ENCODE measurements at places on chromosomes 5 and 9.

DNA sequence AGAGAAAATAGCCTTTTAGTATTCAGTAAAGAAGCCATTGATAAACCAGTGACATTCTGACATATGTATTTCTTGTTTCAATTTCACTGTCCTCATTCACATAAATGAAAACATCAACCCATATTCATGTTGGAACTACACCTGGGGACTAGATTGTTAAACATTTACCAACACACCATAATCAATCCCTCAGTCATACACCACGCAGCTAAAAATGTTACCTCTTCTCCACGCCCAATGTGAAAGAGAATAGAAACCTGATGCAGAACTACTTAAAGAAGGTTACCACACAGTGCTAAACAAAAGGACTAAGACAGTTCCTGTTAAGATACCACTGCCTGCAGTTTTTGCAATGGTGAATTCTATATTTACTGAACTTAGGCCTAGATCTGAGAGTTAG lies 518.9 kb downstream of the PRELID2 start:
- DNase-seq: no peak
- H3K36me3 ChIP-seq: no peaks in the 10 kb centered on the region
- H3K27me3 ChIP-seq: no peaks in the 10 kb centered on the region

DNA sequence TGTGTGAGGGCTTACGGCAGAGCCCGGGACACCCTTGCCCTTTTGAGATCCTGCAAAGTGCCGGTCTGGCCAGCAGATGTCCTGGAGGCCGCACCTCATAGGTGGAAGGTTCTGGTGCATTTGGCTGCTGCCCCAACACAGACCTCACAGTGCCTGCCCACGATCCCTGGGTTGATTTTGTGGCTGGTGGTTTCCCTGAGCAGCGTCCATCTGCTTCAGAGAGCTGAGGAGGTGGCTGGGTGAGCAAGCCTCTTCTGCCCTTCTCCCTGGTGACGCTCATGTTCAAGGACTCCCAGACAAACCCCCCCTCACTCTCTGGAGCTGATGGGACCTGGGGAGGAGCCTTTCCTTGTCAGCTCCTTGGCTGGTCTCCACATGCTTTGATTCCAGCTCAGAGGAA lies 18.9 kb downstream of the BNIP1 start:
- DNase-seq: no peak
- peaks cover 37% of the 10 kb centered on the region for H3K36me3 ChIP-seq
- H3K27me3 ChIP-seq: peaks cover 2% of the 10 kb centered on the region
- H3K27ac ChIP-seq: no peak overlapping the region
- 0 out of 2 replicates have a peak, but pooled peaks cover 7% of the 10 kb centered on the region for H3K4me1 ChIP-seq
- H3K4me3 ChIP-seq: no peak overlapping the region

GRCh38 chr9:129869585-129870501 lies 34.6 kb downstream of the USP20 start:
- H3K36me3 ChIP-seq: no peaks in the 10 kb centered on the region
- H3K4me3 ChIP-seq: no peak overlapping the region
- no peaks in the 10 kb centered on the region for H3K27me3 ChIP-seq
- no peak overlapping the region for H3K27ac ChIP-seq

DNA sequence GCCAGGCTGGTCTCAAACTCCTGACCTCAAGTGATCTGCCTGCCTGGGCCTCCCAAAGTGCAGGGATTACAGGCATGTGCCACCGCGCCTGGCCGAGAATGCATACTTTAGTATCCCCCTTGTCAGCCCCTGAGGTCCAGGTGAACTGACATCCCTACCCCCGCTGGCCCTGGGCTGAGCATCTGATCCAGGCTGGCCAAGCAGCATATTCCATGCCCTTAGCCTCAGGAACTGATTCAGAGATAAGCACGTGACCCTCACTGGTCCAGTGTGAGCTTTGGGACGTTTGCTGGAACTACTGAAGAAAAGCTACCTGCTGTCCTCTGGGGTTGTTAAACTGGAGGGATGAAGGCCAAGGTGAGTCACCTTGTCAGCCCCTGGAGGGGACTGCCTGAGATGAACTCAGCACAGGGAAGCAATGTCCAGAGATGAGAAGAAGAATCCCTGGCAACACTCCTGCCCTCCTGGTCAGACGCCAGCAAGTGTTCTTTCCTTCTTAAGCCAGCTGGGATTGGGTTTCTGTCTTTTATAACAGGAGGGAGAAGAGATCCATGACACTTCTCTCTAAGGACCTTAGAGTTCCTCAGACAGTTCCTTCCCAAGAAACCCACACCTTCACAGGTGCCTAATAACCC lies 59.1 kb upstream of the FBXW11 start:
- H3K27me3 ChIP-seq: no peaks in the 10 kb centered on the region
- H3K27ac ChIP-seq: no peak overlapping the region
- no peaks in the 10 kb centered on the region for H3K36me3 ChIP-seq
- no peak for DNase-seq
- H3K4me3 ChIP-seq: no peak overlapping the region

- H3K4me1 ChIP-seq: peaks cover 11% of the 10 kb centered on the region
- no peak for DNase-seq
- H3K27ac ChIP-seq: no peak overlapping the region
- peaks cover 68% of the 10 kb centered on the region for H3K36me3 ChIP-seq
- H3K4me3 ChIP-seq: no peak overlapping the region
Measured at GRCh38 chr5:448766-449090, 5.8 kb downstream of the EXOC3 start.

GRCh38 chr5:120419127-120419526 lies 45.0 kb upstream of the PRR16 start:
- H3K36me3 ChIP-seq: no peaks in the 10 kb centered on the region
- no peaks in the 10 kb centered on the region for H3K4me1 ChIP-seq
- H3K4me3 ChIP-seq: no peak overlapping the region
- no peaks in the 10 kb centered on the region for H3K27me3 ChIP-seq
- DNase-seq: no peak

DNA sequence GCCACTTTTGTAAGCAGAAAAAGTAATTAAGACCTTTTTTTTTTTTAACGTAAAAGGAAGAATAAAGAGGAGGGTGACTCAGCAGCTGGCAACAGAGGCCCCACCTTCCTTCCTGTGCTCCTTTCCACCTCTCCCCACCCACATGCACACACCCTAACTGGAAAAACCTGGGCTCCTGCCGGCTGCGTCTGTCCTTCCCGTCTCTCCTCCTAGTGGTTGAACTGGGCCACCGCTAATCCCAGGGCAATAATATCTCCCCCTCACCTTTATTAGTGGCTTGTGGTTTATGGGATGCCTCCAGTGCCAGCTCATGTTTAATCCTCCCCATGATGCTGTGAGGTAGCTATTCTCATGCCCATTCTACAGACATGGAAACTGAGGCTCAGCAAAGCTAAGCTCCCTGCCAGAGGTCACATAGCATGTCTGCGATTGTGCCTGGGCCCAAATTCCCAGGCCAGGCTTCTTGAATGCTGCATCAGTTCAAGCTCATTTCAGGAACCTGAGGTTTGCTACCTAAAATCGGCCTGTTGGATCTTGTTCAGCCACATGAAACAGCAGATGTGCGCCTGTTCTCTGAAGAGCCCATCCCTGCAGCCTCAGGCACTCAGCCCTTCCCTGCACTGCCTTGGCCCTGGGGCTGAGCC lies 60.9 kb upstream of the IL17B start:
- H3K27ac ChIP-seq: no peak overlapping the region
- H3K27me3 ChIP-seq: no peaks in the 10 kb centered on the region
- H3K36me3 ChIP-seq: no peaks in the 10 kb centered on the region
- H3K4me3 ChIP-seq: no peak overlapping the region
- peak; percentile 84 for DNase-seq

GRCh38 chr9:137672907-137673791 lies 54.3 kb downstream of the EHMT1 start:
- H3K27ac ChIP-seq: no peak overlapping the region
- peaks cover 51% of the 10 kb centered on the region for H3K4me1 ChIP-seq
- DNase-seq: peak; percentile 44
- 0 out of 3 replicates have a peak, but pooled peaks cover 3% of the 10 kb centered on the region for H3K36me3 ChIP-seq
- H3K27me3 ChIP-seq: no peaks in the 10 kb centered on the region
- no peak overlapping the region for H3K4me3 ChIP-seq

- no peaks in the 10 kb centered on the region for H3K4me1 ChIP-seq
- DNase-seq: no peak
- H3K27ac ChIP-seq: no peak overlapping the region
- no peaks in the 10 kb centered on the region for H3K36me3 ChIP-seq
- no peaks in the 10 kb centered on the region for H3K27me3 ChIP-seq
- no peak overlapping the region for H3K4me3 ChIP-seq
Measured at GRCh38 chr5:32975656-32976375, 264.7 kb downstream of the NPR3 start.

DNA sequence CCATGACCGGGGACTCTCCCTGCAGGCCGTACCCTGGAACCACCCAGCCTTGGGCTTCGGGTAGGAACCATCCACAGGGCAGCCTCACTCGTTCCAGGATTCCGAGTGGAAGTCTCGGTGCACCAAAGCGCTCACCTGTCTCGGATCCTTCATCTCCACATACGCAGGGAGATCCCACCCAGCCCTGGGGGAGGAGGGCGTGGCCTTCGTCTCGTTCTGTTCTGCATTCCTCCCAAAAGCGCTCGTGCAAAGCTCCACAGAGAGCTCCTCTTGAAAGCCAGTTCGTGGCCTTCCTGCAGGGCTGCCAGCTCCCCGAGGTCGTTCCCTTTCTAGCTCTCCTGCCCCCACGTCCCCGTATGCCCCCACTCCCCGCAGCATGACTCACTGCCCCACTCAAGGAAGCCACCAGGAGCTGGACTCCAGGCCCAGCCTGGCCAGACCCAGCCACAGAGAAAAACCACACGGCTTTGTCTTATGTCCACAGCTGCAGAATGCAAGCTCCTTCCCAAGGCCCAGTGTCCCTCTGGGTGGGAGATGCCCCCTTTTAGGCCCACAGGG lies 65.0 kb upstream of the SARDH start:
- H3K27ac ChIP-seq: no peak overlapping the region
- no peaks in the 10 kb centered on the region for H3K27me3 ChIP-seq
- H3K4me3 ChIP-seq: no peak overlapping the region
- peaks cover 26% of the 10 kb centered on the region for H3K4me1 ChIP-seq

DNA sequence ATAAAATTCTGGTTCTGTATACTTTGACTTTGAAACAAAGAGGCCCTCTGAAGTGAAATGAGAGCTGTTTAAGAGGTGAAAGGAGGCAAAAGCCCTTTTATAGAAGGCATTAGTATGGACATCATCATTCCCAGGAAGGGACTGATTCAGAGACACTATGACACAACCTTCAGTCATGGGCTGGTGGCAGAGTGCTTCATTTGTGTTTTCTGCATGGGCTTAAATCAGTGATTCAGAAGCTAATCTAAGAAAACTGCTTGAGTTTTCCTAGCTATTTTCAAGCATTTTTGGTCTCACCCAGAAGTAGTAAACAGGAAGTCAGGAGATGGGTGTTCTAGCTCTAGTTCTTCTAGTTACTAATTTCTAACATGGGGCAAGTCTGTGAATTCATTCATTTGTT lies 288.9 kb downstream of the TRPM3 start:
- no peaks in the 10 kb centered on the region for H3K27me3 ChIP-seq
- H3K36me3 ChIP-seq: no peaks in the 10 kb centered on the region
- H3K4me3 ChIP-seq: no peak overlapping the region
- DNase-seq: no peak

DNA sequence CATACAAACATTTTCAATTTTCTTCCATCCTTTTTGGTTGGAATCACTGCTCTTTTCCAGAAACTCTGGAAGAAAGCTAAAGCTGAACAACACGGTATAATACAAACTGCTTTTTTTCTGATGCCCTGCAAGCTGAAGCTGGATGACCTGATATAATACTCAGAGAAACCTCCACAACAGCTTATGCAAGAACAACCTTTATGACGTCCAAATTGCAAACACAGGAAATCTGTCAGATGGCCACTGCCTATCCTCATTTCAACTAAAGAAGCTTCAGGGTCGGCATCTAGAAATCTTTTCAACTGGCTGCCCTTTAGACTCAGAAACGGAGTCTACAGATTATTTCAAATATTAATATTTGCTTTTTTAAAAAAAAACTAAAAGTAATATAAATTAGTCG lies 106.5 kb upstream of the PRDM9 start:
- H3K4me3 ChIP-seq: no peak overlapping the region
- H3K4me1 ChIP-seq: no peaks in the 10 kb centered on the region

GRCh38 chr5:169204788-169205400 lies 96.0 kb downstream of the SLIT3 start:
- H3K36me3 ChIP-seq: no peaks in the 10 kb centered on the region
- no peak overlapping the region for H3K4me3 ChIP-seq
- no peaks in the 10 kb centered on the region for H3K27me3 ChIP-seq
- no peaks in the 10 kb centered on the region for H3K4me1 ChIP-seq
- no peak for DNase-seq
- no peak overlapping the region for H3K27ac ChIP-seq

DNA sequence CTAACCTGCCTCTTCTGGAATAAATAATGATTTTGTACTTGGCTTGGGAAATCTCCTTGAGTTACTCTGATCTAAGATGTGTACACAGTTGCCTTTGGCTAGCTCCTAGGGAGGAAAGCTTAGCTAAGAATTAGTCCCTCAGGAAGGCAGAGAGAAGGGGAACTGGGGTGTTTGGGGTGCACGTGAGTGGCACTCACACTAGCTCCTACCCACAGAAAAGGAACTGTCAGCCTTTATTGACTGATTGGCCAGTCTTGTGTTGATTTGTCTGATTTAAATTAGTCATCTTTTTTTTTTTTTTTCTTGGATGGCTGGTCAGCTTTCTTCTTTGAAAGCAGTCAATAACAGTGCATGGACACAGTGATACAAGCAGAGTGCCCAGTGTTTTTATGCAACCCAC lies 107.7 kb downstream of the DMRT2 start:
- no peak overlapping the region for H3K27ac ChIP-seq
- H3K4me3 ChIP-seq: no peak overlapping the region

- DNase-seq: no peak
- H3K27ac ChIP-seq: no peak overlapping the region
- no peaks in the 10 kb centered on the region for H3K36me3 ChIP-seq
- no peaks in the 10 kb centered on the region for H3K27me3 ChIP-seq
Measured at GRCh38 chr9:77987081-77987656, 44.4 kb downstream of the GNAQ start.

GRCh38 chr9:137647096-137647714 lies 28.4 kb downstream of the EHMT1 start:
- peaks cover 19% of the 10 kb centered on the region for H3K4me1 ChIP-seq
- DNase-seq: no peak
- peaks cover 15% of the 10 kb centered on the region for H3K36me3 ChIP-seq

DNA sequence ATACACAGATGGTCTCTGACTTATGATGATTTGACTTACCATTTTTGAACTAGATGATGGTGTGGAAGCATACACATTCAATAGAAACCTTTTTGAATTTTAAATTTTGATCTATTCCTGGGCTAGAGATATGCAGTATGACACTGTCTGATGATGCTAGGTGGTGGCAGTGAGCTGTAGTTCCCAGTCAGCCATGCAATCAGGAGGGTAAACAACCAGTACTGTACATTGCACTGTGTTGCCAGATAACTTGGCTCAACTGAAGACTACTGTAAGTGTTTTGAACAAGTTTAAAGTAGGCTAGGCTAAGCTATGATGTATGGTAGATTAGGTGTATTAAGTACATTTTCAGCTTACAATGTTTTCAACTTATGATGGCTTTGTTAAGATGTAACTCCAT lies 859.1 kb upstream of the ARRDC3 start:
- H3K36me3 ChIP-seq: no peaks in the 10 kb centered on the region
- no peaks in the 10 kb centered on the region for H3K27me3 ChIP-seq
- no peak for DNase-seq

- H3K36me3 ChIP-seq: no peaks in the 10 kb centered on the region
- peaks cover 25% of the 10 kb centered on the region for H3K4me1 ChIP-seq
- no peak overlapping the region for H3K27ac ChIP-seq
- no peaks in the 10 kb centered on the region for H3K27me3 ChIP-seq
- no peak overlapping the region for H3K4me3 ChIP-seq
Measured at GRCh38 chr5:145825751-145826180, 9.4 kb downstream of the PRELID2 start.

- H3K36me3 ChIP-seq: no peaks in the 10 kb centered on the region
- no peak overlapping the region for H3K27ac ChIP-seq
- no peaks in the 10 kb centered on the region for H3K4me1 ChIP-seq
- no peaks in the 10 kb centered on the region for H3K27me3 ChIP-seq
- H3K4me3 ChIP-seq: no peak overlapping the region
- no peak for DNase-seq
Measured at GRCh38 chr5:160747987-160748386, 104.0 kb downstream of the ATP10B start.

All from HepG2 (cell line).